Mononuclear cell (primary cell): ENCODE measurements at places on chromosomes 5 and 9. TPM values are rescaled to one million over a fixed set of nuclear protein-coding genes. Genes with fewer than 3 reads are reported as not detected.

SURF1 gene
- total RNA-seq: 26.4 TPM

OBP2B gene
- not detected for total RNA-seq

ABO gene
- 4.5 TPM for total RNA-seq

C5orf34 gene
- total RNA-seq: 1.9 TPM

MACROH2A1 gene
- 337 TPM for total RNA-seq

PCDHGB6 gene
- total RNA-seq: 0.63 TPM

FBP1 gene
- total RNA-seq: 12.2 TPM

PAX5 gene
- total RNA-seq: 12.6 TPM

SLC35D2 gene
- total RNA-seq: 19.1 TPM

GHR gene
- not detected for total RNA-seq

FOXI1 gene
- 0.10 TPM for total RNA-seq

ADAMTSL1 gene
- total RNA-seq: 0.10 TPM

SPAG8 gene
- 0.42 TPM for total RNA-seq

FGD3 gene
- total RNA-seq: 55.7 TPM

KIF12 gene
- not detected for total RNA-seq

NMUR2 gene
- total RNA-seq: not detected
